Activated CD4-positive, alpha-beta memory T cell treated with anti-CD3 and anti-CD28 coated beads for 36 hours (primary cell): ENCODE measurements at places on chromosomes 4 and X. TPM values are rescaled to one million over a fixed set of nuclear protein-coding genes. Genes with fewer than 3 reads are reported as not detected.

- no peak for DNase-seq
Measured at GRCh38 chr4:58564695-58565475, 1454.7 kb upstream of the IGFBP7 start.

Gene PPP4R3C
- total RNA-seq = not detected

GRCh38 chr4:1416051-1416947 lies 10.1 kb upstream of the NKX1-1 start:
- DNase-seq = peak; percentile 5

Gene HS3ST1
- not detected for total RNA-seq

- DNase-seq = peak; percentile 75
Measured at GRCh38 chr4:3442959-3443749, 1.4 kb downstream of the HGFAC start.

Gene IBSP
- not detected for total RNA-seq
